ENCODE measurements at places on chromosomes 2 and 18.
A peak's percentile ranks its signal among the peaks of the same experiment; 100 is the strongest.

GRCh38 chr2:100060875-100061274 lies 81.5 kb downstream of the AFF3 start:
- no peak for DNase-seq

GRCh38 chr2:144522897-144523595 lies 3.1 kb upstream of the ZEB2 start:
- no peak for DNase-seq

DNA sequence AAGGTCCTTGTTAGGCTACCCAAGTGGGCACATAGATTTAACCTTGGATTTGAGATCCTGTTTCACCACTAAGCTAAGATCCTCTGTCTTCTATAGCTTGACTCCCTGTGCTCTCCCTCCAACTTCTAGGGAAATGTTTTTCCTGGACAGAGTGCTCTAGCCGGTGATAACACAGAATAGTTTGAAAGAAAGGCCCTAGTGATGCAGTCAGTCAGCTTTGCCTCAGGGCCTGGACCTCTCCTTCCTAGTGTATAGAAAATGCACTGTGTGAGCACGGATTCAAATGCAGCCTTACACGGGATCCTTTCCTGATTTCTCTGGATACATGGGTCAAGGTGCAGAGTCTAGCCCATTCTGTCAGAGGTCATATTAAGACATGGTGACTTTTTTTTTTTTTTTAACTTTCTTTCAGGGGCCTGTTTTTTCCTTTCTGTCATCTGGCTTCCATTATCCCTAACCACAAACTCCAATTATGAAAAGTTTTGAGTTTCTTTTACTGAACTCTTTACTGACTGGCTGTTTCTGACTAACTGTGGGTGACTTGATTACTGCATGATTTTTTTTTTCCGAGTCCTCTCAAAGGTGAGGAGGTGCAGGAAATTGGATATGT lies 122.6 kb downstream of the LRP1B start:
- DNase-seq, result no peak

GRCh38 chr18:75369026-75369721 lies 58.3 kb downstream of the SMIM21 start:
- DNase-seq, result no peak

- DNase-seq, result no peak
These were observed 559.7 kb downstream of the ZEB2 start for GRCh38 chr2:143960177-143960576.

DNA sequence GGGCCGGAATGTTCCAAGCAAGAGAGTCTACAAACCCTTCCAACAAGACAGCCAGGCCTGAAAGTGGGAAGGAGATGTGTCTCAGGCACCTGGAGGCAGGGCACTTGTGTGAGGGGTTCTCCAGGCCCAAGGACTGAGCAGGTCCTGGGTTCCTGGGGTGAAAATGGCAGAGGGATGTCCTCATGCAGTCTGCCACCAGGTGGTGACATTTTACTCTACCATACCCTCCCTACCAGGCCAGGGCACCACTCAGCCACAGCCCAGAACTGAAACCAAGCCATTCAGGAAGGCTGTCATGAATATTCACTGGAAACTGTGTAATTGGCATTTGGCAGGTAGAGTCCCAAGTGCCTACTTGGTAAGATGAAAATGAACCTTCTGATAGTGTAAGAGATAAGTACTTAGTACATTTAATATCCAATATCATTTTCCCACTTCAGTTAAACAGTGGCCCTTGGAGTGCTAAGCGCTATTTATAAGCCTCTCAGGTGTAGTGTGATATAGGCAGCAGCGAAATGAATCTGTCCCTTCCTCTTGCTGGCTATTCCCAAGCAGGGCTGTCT lies 185.1 kb downstream of the MYO5B start:
- peak; percentile 82 for DNase-seq
